Activated CD8-positive, alpha-beta memory T cell treated with anti-CD3 and anti-CD28 coated beads, Interleukin-2, amount 50 U/mL, for 4 hours (primary cell): ENCODE measurements at places on chromosomes 6 and 20.
A peak's percentile ranks its signal among the peaks of the same experiment; 100 is the strongest.

DNA sequence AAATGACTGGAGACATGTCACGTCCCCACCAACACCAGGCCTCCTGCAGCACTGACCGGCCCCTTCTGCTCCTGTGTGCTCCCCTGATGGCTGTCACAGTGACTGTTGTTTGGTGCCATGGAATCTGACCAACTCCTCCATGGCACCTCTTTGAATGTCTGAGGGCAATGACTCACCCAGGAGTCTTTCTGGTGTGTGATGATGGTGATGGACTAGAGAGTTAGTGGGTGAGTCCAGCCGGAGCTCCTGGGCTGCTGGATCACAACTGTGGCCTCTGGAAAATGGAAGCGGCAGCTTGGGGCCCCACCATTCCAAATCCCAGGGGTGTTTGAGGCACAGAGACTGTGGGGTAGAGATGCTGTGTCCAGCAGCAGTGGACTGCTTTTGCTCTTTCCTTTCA lies 133.3 kb downstream of the TFAP2C start:
- DNase-seq: no peak

DNA sequence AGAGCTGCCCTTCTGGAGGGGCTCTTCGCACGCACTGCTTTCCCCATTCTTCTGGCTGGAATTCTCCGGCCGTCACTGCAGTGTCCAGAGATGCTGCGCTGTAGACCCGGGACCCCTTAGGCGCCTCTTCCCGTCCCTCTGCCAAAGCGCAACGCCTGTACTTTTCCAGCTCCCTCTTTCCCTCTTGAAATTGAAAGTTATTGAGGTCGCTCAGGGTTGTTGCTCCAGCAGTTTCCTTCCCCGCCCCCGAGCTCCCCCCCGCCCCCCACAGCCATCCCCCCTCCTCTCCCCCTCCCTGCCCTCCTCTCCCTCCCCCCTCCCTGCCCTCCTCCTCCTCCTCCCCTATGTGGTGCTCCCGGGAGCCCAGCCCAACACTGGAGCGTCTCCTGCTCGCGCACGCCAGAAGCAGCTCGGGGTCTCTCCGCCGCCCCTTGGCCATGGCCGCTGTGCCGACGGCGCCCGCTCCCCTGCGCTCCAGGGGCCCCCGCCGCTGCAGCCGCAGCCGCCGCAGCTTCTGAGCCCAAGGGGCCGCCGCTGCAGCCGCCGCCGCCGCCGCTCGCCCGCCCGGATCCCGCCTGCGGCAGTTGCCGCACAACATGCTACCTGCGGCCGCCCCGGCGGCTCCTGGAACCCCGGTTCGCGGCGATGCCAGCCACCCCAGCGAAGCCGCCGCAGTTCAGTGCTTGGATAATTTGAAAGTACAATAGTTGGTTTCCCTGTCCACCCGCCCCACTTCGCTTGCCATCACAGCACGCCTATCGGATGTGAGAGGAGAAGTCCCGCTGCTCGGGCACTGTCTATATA lies at the start of gene RSPO3:
TSS of gene RSPO3 (plus strand) at position 374 of the 804 bp plus-strand sequence. CDS start 522 bp downstream, outside the sequence.
- no peak for DNase-seq

GRCh38 chr6:80540700-80541099 lies 434.2 kb downstream of the BCKDHB start:
- DNase-seq: no peak

GRCh38 chr6:22083119-22083518 lies 213.7 kb downstream of the PRL start:
- DNase-seq: no peak

GRCh38 chr6:3500262-3501014 lies 43.6 kb upstream of the SLC22A23 start:
- no peak for DNase-seq

DNA sequence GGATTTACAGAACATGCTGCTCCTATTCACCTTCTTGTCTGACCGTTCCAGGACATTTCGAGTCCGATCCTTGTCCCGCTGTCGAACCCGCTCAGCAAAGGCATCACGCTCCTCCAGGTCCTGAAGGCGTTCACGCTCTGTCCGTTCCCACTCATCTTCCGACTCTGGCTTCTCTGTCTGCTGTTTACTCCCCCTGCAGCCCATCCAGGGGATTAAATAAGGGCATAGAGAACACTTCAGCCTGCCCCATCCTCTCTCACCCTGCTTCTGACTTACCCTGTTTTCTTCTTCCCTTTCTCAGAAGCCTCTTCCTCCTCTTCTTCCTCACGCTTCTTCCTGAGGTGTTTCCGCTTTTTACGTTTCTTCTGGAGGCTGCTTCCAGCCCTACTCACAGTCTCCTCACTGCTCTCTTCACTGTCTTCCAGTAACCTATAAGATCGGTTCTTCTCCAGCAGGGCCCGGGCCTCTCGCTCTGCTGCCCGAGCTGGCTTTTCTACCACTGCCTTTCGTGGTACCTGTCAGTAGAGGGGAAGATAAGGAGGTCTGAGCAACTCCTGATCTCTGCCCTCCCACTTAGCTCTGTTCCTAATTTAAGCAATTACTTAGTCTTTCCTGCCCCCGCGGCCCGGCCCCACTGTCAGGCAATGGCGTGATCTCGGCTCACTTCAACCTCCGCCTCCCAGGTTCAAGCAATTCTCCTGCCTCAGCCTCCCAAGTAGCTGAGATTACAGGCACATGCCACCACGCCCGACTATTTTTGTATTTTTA lies 1.9 kb downstream of the DHX16 start:
- no peak for DNase-seq

DNA sequence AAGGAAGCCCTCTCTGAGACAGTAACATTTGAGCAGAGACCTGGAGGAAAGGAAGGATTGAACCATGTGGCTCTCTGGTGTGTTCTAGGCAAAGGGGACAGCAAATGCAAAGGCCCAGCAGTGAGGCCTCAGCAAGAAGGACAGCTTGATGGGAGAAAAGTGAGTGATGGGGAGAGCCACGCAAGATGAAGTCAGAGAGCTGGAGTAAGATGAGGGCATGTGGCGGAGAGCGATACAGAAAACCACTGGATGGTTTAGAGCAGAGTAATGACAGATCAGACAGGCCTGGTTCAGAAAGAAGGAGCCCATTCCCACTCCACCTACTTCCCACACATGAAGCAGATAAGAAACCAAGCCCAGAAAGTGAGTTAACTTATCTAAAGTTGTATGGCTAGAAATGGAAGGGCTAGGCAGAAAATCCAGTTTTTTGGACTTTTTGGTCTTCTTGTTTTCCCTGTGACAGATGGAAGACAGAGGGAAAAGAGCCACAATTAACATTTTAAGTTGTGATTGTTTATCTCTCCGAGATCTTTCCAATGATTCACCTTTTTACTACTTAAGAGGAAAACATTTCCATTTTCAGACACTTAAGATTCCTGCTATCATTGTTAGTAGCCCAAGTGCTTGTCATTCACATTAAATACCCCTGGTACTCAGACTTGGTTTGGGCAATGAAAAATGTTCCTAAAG lies 723 bp upstream of the SNPH start:
- DNase-seq: no peak

- DNase-seq: peak; percentile 23
Measured at GRCh38 chr6:157143171-157143889, 180.0 kb downstream of the TMEM242 start.

GRCh38 chr20:9051508-9051907 lies 17.4 kb upstream of the PLCB4 start:
- DNase-seq: no peak

- no peak for DNase-seq
Measured at GRCh38 chr20:49248879-49249665, 28.8 kb downstream of the ZNFX1 start.

DNA sequence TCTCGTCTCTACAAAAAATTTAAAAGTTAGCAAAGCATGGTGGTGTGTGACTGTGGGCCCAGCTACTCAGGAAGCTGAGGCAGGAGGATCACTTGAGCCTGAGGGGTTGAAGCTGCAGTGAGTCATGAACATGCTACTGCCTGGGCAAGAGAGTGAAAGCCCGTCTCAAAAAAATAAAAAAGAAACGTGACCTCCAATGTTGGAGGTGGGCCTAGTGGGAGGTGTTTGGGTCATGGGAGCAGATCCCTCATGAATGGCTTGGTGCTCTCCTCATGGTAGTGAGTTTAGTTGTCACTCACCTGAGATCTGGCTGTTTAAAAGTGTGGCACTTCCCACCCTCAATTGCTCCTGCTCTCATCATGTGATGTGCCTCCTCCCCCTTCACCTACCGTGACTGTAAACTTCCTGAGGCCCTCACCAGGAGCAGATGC lies 24.3 kb downstream of the RBL1 start:
- peak; percentile 30 for DNase-seq

GRCh38 chr6:146287691-146288369 lies 255.8 kb upstream of the RAB32 start:
- DNase-seq: no peak

- DNase-seq: no peak
Measured at GRCh38 chr6:139800837-139801236, 426.4 kb upstream of the CITED2 start.

GRCh38 chr6:167683028-167683862 lies 143.5 kb upstream of the AFDN start:
- DNase-seq: no peak

GRCh38 chr6:69918813-69919475 lies 52.6 kb downstream of the COL19A1 start:
- no peak for DNase-seq

- no peak for DNase-seq
Measured at GRCh38 chr6:10404799-10405512, 9.9 kb downstream of the TFAP2A start.

GRCh38 chr6:81772741-81773140 lies 20.3 kb upstream of the TENT5A start:
- no peak for DNase-seq

DNA sequence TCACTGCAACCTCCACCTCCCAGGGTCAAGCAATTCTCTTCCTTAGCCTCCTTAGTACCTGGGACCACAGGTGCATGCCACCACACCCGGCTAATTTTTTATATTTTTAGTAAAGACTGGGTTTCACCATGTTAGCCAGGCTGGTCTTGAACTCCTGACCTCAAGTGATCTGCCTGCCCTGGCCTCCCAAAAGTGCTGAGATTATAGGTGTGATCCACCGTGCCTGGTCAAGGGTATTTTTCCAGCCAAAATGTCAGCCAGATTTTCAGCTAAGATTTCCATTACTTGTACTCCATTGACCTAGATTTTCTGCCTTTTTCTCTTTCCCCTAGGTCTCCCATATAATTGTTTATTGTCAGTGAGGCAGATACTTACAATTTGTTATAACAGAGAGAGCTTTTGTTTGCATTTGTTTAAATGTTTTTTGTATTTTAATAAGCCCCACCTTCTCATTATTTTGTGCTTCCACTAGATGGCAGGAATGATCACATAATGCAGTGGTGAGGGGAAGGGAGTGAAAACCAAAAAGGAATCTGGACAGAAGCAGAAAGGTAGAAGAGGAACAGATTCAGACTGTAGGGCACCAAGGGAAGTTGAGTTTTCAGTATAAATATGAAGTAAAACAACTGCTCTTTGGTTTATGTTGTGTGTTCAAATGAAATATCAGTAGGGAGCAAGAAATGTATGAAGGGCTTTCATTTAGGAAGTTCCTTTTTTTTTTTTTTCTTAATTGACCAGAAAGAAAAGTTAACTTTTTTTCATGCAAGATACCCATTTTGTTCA lies 29.7 kb downstream of the RPF2 start:
- DNase-seq: no peak

GRCh38 chr6:30067460-30068139 lies 602 bp downstream of the PPP1R11 start:
- DNase-seq: no peak

- no peak for DNase-seq
Measured at GRCh38 chr6:155155787-155156447, 107.9 kb upstream of the CLDN20 start.

GRCh38 chr6:24307881-24308280 lies 50.0 kb downstream of the DCDC2 start:
- no peak for DNase-seq

GRCh38 chr6:24875534-24875901 lies 60.2 kb downstream of the RIPOR2 start:
- no peak for DNase-seq

GRCh38 chr6:89590133-89590532 lies 48.4 kb downstream of the LYRM2 start:
- no peak for DNase-seq

GRCh38 chr20:50146732-50147662 lies 6.5 kb downstream of the PEDS1 start:
- peak; percentile 75 for DNase-seq

GRCh38 chr6:143621159-143621873 lies 56.4 kb upstream of the PHACTR2 start:
- no peak for DNase-seq

DNA sequence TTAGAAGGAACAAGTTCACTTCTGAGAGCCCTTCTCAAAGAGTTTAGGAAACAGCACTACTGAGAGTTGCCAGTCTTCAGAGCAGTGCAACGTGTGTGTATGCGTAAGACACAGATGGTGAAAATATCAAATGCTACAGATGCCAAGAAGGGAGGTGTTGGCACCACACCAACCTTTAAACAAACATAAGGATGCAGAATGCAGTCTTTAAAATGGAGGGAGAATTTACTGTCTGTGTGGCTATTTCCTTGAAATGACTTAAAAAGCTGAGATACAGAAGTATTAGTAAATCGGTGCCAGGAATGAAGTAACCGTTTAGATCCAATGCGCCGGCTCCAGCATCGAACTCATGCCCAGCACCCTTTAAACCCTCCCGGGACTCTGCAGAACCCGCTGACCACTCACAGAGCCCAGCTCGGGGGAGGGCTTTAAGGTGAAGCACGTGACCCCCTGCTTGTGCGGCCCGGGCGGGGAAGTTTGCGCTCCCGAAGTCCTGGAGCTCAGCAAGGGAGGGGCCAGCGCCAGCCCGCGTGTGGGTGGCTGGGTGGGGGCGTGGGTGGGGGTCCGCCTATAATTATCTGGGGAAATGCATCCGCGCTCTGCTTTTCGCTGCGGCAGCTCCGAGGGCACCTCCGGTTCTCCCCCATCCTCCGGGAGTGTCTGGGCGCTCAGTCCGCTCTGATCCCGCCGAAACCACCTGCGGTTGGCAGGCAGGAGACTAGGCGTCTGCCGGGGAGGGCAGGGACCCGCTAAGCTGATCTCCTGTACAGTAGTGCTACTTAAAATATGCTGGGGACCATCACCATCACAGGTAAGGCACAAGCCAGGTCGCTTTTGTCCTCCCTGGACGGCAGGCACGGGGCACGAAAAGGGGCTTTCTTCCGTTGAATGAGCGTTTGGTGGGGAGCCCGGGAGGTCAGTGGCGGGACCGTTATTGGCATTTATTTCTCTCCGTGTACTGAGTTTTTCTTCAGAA lies 66.0 kb downstream of the ZBTB2 start:
- peak; percentile 27 for DNase-seq
